ENCODE measurements at places on chromosomes 13 and 19. TPM values are rescaled to one million over a fixed set of nuclear protein-coding genes. Genes with fewer than 3 reads are reported as not detected.

TMEM150B gene
- not detected for total RNA-seq

OR7C1 gene
- total RNA-seq: not detected

KRTDAP gene
- not detected for total RNA-seq

ATXN8OS gene
- total RNA-seq: not detected

PTPRS gene
- 39.6 TPM for total RNA-seq

NANOS3 gene
- 1.6 TPM for total RNA-seq

PSG7 gene
- total RNA-seq: not detected

TSHZ3 gene
- 5.9 TPM for total RNA-seq

NLRP9 gene
- not detected for total RNA-seq

FOXO1 gene
- total RNA-seq: 33.7 TPM

MPV17L2 gene
- 36.3 TPM for total RNA-seq

RFX1 gene
- 8.2 TPM for total RNA-seq

LENG9 gene
- total RNA-seq: 3.7 TPM

RAB3D gene
- total RNA-seq: 56.6 TPM

SMG9 gene
- 24.5 TPM for total RNA-seq

CEACAM20 gene
- not detected for total RNA-seq

PCDH9 gene
- total RNA-seq: 5.3 TPM

DACH1 gene
- total RNA-seq: 23.6 TPM

MRPL4 gene
- total RNA-seq: 68.1 TPM

SLITRK6 gene
- total RNA-seq: not detected

IGFL2 gene
- total RNA-seq: not detected

ZNF577 gene
- 4.7 TPM for total RNA-seq

KLHL1 gene
- total RNA-seq: 0.34 TPM

PCCA gene
- total RNA-seq: 17.2 TPM

KLK8 gene
- total RNA-seq: not detected

CDX2 gene
- total RNA-seq: not detected

PRR20D gene
- not detected for total RNA-seq

ZNF296 gene
- 0.78 TPM for total RNA-seq

HIF3A gene
- 7.5 TPM for total RNA-seq

GIPC3 gene
- 3.2 TPM for total RNA-seq

Measured in glomerular endothelial cell (primary cell).